Activated CD4-positive, alpha-beta T cell treated with anti-CD3 and anti-CD28 coated beads, Interleukin-2, Interleukin-6, amounts not matched to agents 100 ng/mL and 50 ng/mL, durations not matched to agents 16 hours and 8 hours (primary cell): ENCODE measurements at places on chromosomes 3 and 15.
A peak's percentile ranks its signal among the peaks of the same experiment; 100 is the strongest.

DNA sequence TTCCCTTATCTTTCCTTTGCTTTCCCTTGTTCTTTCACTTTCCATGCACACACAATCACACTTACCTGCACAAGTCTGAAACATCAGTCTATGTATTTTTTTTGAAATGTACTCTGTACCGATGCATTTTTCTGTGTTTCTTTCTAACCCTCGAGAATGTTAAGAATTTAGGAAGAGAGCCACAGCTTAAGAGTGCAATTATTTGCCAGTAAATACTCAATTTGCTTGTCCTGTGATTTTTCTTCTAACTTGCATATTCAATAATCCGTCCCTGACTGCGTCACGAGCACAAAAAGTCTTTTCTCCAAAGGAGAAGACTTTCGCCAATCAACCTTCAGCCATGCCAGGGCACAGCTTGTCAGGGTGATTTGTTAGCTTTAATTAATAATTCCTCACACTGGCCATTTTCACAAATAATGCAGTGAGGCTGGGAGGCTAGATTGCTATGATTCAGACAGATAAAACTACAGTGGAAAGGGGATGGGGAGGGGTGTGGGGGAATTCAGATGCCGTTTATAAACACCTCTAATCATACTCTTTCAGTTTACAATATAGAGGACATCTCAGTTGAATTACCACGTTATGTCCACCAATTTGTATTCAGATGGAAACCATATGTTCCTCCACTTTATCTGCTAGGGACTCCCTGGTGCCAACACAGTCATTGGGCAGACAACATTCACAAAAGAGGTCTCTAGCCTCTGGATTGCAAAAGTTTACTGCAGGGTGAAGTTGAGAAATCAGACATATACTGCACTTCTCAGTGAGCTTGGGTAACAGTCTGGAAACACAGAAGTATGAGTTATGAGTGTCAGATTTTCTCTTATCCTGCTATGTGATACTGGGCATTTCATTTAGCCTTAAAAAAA lies 388.0 kb downstream of the ZBTB20 start:
- DNase-seq: no peak

DNA sequence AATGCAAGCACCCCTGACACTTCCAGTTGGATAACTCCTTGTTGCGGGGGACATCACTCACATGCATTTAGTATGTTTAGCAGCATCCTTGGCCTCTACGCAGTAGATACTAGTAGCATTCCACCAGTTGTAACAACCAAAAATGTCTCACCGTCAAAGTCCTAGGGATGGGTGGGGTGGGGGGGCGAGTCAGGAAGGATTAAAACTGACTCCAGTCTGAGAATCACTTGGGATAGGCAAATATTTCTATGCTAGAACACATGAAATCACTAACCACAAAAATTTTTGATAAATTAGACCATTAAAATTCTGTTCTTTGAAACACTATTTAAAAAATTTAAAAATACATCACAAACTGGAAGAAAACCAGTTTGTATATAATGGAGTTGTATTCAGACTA lies 18.0 kb downstream of the ICE2 start:
- no peak for DNase-seq

DNA sequence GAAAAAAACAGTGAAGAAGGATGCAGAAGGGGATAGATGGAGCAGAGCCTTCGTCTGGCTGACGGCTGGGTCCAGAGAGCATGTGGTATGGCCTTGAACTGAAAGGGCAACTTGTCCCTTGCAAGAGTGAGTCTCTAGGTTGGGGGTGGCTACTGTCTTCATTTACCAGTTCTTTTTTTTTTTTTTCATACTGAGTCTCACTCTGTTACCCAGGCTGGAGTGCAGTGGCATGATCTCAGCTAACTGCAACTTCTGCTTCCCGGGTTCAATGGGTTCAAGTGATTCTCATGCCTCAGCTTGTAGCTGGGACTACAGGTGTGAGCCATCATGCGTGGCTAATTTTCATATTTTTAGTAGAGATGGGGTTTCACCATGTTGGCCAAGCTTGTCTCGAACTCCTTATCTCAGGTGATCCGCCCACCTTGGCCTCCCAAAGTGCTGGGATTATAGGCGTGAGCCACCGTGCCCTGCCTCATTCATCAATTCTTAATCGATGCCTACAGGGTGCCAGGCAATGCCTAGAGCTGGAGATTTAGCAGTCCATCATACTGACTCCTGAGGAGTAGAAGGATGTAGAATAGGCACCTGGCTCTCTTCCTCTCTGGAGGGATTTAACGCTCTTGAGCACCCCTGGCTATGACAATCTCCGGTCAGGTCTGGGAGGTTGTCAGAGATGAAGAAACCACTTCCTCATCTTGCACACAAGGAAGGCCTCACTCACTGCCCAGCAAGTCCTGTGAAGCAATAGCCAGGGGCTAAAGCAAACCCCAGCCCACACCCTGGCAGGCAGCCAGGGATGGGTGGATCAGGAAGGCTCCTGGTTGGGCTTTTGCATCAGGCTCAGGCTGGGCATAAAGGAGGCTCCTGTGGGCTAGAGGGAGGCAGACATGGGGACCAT lies at the start of gene CAMP:
CAMP (plus strand) TSS at position 880 of the 898 bp plus-strand sequence; CDS start at position 897, 17 bp downstream.
- no peak for DNase-seq

DNA sequence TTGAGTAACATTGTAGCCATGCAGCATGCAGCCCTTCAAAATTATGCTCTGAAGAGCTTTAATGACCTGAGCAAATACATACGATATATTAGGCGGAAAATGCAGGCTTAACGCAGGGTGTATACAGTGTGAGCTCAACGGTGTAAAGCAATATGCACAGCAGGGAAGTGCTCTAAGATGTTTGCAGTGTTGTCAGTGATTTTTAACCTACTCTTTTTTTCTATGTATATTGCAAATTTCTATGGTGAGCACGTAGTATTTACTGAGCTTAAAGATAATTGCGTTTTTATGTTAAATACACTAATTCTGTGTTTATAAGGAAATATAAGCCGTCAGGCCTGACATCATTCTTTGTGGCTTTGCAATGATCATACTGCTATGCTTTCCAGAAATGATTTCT lies 42.1 kb downstream of the DGKG start:
- DNase-seq: no peak

DNA sequence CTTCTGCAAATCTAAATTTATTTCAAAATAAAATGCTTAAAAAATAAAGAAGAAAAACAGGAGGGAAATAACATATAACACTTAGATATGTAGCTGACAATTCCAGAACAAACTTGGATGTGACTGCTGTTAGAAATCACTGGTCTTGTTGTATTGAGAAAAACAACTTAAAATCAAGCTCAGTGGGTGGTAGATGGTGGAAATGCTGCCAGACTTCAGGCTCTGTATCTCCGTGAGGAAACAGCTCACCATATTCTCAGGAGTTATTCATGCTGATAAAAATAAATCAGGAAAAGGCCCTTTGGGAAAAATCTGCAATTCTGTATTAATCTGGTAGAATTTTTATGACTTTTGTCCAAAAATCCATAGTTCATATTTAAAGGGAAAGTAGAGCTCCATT lies 477.6 kb downstream of the RAP2B start:
- no peak for DNase-seq

GRCh38 chr15:76433798-76434400 lies 97.3 kb downstream of the ISL2 start:
- no peak for DNase-seq

DNA sequence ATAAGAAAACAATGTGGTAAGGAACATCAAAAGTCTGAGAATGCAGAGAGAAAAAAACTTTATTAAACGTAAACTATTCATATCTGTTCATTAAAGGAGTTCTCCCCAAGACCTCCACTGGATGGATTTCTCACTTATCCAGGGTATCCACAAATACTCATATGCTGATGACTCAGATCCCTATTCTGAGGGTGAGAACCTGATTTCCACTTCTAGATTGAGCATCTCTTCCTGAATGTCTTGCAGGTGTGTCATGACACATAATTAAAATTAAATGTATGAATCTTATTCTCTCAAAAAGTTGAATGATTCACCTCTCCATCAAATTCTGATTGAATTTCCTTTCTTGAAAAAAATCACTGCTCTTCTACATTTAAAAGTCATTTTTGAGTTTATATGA lies 199.9 kb downstream of the MFSD1 start:
- no peak for DNase-seq

DNA sequence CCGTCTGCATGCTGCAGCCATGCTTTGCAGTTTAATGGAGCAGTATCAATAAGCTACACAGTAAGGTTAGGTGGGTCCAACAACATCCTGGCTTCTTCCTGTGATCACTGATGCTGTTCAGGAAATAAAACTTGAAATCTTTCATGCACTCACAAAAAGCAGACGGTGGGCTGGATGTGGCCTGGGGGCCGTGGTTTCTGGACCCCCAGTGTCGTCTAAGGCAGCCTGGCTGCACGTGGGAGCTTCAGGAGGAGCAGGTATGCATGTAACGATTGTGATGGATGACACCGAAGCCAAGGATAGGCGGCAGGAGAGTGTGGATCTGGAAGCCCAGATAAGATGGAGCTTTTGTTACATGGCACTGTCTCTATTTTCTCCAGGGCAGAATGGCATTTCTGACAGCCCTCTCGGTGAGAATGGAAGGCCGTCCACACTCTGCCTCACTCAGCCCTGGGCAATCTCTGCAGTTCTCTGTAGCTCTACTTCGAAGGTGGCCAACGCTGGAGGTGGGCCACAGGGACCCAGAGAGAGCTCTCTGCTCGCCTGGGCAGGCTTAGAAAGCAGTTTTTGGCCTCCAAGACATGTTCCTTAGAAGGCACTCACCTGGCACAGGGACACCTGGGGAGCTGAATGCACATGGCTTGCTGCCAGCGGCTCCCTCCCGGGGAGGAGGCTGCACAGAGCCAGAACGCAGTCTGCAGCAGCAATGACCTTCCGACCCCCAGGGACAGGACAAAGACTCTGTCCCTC lies 46.4 kb upstream of the IQSEC1 start:
- DNase-seq: no peak

- DNase-seq: no peak
These were observed 107.1 kb downstream of the STT3B start for GRCh38 chr3:31639828-31640227.

DNA sequence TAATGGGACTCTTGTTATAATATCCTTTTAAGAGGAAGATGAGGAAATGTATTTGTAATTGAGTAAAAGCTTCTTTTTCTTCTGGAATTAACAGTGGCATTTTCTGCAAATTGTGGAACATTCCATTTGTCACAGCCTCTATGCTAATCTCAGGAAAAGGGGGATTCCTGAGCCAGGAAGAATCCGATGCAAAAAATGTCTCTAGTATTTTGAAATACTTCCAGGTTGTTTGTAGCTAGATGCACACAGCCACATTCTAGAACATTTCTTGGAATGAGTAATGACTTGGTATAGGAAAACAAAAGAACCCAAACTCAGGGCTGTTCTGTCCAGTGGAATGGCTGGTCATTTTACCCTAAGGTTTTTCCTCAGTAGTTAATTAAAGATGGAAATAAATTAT lies 98.5 kb upstream of the SLC2A2 start:
- DNase-seq: no peak

GRCh38 chr3:196555295-196555694 lies 13.1 kb downstream of the WDR53 start:
- DNase-seq: no peak

DNA sequence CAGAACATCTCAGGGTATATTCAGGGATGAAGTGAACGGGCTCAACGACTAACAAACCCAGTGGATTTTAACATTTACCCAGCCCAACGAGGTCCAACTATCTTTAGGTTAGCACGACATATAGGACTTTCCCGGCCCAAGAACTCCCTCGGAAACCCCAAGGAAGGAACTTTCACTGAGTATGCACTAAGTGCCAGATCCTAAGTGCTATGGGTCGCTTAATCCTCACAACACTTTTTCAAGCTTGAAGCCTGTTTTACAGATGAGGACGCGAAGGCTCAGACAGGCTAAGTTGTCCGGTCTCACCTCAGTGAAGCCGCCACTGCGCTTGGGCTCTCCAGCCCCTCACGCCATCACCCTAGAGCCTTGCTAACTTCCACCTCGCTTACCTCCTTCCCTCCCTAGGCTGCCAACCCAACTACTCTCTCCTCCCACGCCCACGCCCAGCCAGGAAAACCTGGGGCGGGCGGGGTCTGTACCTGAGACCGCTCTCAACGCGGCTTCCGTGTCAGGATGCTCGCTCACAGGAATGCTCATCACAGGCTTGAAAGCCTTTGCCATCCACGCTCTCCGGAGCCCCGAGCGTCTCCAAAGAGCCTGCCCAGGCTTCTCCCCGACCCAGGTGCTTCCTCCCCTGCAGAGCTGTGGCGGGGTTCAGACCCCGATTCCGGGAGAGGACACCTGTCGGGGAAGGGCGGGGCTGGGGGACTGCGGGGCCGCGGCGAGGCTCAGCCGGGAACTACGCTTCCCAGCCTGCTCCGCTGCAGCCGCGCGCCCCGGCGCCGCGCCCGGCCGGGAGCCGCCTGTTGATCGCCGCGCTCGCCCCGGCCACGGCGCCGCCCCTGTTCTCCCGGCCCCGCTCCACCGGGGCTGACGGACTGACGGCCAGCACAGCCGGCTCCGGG lies at the start of gene TMOD2:
TMOD2 (plus strand) TSS at position 806 of the 905 bp plus-strand sequence. CDS start 14,845 bp downstream, outside the sequence.
- peak; percentile 58 for DNase-seq

- no peak for DNase-seq
These were observed 43.9 kb downstream of the SOX14 start for GRCh38 chr3:137807998-137808397.

- peak; percentile 38 for DNase-seq
These were observed 309.8 kb downstream of the UNC13C start for GRCh38 chr15:54288049-54288448.

DNA sequence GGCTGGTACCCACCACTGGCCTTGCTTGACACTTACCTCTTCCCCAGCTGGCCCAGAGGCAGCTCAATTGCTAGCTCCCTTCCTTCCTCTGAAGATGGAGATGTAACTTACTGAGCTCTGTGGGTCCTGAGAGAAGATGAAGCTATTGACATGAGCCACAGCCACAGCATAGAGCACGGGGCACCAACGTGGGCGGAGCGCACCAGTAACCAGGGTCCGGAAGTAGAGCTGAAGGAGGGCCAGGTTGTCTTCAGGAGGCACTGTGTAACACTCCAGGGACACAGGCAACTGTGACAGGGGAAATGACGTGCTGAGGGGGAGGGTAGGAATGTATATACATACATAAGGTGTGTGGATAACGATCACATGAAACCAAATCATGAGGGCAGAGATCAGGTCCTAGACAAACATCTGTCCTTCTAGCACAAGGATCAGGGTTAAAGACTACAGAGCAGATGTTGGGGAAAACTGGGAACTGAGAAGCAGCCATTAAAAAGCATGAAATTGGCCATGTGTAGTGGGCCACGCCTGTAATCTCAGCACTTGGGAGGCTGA lies 4.3 kb upstream of the LTK start:
- DNase-seq: no peak

DNA sequence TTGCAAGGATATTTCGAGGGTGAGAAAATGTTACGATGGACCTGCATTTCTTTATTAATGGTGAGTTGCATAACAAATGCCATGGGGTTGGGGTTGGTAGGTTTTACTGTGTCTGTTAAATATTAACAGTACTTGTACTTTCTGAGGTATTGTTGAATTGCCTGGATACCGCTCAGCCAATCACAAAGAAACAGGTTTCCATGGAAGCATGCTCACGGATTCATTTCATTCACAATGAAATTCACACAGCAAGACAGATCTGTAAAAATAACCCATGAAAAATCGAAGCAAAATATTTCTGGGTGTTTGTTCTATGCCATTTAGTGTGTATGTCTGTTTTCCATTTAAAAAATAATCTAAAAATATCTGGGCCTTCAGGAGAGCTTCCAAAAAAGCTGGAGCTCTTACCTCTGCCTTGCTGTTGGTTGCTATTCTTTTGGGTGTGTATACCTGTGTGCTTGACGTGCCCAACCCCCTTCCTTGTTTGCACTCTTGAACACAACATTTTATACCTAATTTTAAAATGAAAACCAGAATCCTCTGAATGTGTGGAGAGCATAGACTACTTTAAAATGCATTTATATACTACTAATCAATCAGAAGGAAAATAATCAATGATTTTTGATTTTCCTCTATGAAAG lies 479.8 kb upstream of the TBL1XR1 start:
- DNase-seq: no peak
